ENCODE measurements at places on chromosomes 12 and 14.

- no peak overlapping the region for H3K27ac ChIP-seq
- H3K4me3 ChIP-seq, result no peak overlapping the region
- DNase-seq, result no peak
- H3K27me3 ChIP-seq, result peaks cover 22% of the 10 kb centered on the region
- H3K4me1 ChIP-seq, result no peaks in the 10 kb centered on the region
Measured at GRCh38 chr12:3704512-3705353, 48.2 kb downstream of the CRACR2A start.

- peaks cover 2% of the 10 kb centered on the region for H3K4me1 ChIP-seq
- no peak overlapping the region for H3K27ac ChIP-seq
- H3K4me3 ChIP-seq, result no peak overlapping the region
- no peaks in the 10 kb centered on the region for H3K36me3 ChIP-seq
Measured at GRCh38 chr12:41520869-41521268, 332.7 kb downstream of the PDZRN4 start.

DNA sequence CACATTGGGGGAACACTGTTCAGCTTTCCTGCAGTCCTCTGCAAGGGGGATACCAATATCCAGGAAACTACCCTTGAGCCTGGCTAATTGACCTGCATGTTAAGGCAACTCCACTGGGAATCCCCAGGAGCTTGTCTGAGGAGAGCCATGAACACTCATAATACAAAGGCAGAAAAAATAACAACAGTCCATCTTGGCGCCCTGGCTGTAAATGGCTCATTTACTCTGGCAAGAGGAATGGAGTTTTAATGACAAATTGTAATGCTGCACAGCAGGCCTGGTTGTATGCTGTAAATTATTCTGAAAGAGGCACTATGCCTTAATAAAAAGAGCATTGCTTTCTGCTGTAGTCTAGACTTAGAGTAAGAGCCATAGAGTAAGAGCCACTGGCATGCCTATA lies 58.3 kb downstream of the SLC8A3 start:
- no peaks in the 10 kb centered on the region for H3K36me3 ChIP-seq
- no peaks in the 10 kb centered on the region for H3K4me1 ChIP-seq
- H3K27me3 ChIP-seq, result peaks cover 34% of the 10 kb centered on the region
- no peak overlapping the region for H3K27ac ChIP-seq
- no peak overlapping the region for H3K4me3 ChIP-seq

DNA sequence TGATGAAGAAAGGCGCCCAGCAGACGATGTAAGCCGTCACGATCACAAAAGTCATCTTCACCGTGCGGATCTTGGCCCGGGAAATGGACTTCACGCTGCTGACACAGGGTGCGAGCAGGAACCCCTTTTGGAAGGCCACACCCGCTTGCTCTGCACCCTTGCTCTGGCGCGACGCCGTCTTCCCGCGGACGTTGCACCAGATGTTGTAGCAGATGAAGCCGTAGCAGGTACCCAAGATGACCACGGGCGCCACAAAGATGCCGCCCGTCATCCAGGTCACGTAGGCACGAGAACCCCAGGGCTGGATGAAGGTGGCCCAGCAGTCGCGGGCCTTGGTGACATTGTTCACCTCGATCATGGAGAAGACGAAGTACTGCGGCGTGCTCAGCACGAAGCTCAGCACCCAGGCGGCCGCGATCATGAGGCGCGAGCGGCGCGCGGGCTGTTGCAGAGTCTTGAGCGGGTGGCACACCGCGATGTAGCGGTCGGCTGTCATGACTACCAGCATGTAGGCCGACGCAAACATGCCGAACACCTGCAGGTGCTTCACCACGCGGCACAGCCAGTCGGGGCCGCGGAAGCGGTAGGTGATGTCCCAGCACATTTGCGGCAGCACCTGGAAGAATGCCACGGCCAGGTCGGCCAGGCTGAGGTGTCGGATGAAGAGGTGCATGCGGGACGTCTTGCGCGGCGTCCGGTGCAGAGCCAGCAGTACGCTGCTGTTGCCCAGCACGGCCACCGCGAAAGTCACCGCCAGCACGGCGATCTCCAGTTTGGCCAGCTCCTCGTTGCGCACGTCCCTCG lies 890 bp downstream of the AVPR1A start:
- H3K36me3 ChIP-seq, result no peaks in the 10 kb centered on the region
- peaks cover 83% of the 10 kb centered on the region for H3K27me3 ChIP-seq
- H3K4me3 ChIP-seq, result peak overlapping the region; percentile 58
- H3K4me1 ChIP-seq, result peaks cover 12% of the 10 kb centered on the region
- no peak overlapping the region for H3K27ac ChIP-seq

- DNase-seq, result no peak
- H3K4me1 ChIP-seq, result peaks cover 2% of the 10 kb centered on the region
- H3K4me3 ChIP-seq, result no peak overlapping the region
- H3K36me3 ChIP-seq, result no peaks in the 10 kb centered on the region
- peaks cover 16% of the 10 kb centered on the region for H3K27me3 ChIP-seq
Measured at GRCh38 chr12:65430571-65431306, 152.3 kb downstream of the MSRB3 start.

GRCh38 chr12:63292471-63293221 lies 141.6 kb upstream of the AVPR1A start:
- H3K27ac ChIP-seq, result no peak overlapping the region
- H3K27me3 ChIP-seq, result no peaks in the 10 kb centered on the region
- no peak for DNase-seq
- H3K4me3 ChIP-seq, result no peak overlapping the region
- no peaks in the 10 kb centered on the region for H3K36me3 ChIP-seq

DNA sequence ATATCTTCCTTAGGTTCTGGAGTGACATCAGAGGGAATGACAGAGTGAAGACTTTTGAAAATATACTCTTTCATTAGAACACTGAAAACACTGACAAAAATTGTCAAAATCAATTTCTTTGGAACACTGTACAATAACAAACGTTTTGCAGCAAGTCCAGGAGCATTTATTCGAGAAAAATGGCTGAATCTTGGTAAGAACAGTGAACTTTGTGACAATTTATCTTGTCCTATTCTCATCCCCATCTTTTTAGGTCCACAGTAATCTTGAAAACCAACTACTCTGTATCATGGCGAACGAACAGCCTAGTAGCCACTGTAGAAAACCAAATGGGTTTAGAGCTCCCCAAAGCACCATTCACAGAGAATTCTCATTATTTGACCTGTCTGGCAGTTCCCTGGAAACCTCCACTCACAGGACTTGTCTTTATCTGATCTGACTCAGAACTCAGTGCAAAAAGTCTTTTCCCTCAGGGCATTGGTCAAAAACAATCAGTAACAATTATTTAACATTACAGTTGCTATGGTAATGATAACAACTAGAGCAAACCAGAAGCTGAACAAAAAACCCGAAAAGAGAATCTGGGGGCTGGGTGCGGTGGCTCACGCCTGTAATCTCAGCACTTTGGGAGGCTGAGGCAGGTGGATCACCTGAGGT lies 20.3 kb upstream of the PPP2R5E start:
- DNase-seq, result no peak
- H3K4me3 ChIP-seq, result no peak overlapping the region
- H3K27ac ChIP-seq, result no peak overlapping the region
- no peaks in the 10 kb centered on the region for H3K36me3 ChIP-seq
- H3K4me1 ChIP-seq, result peaks cover 3% of the 10 kb centered on the region
- H3K27me3 ChIP-seq, result no peaks in the 10 kb centered on the region

- DNase-seq, result no peak
- H3K4me3 ChIP-seq, result no peak overlapping the region
- no peaks in the 10 kb centered on the region for H3K27me3 ChIP-seq
- H3K27ac ChIP-seq, result no peak overlapping the region
Measured at GRCh38 chr12:46763230-46763629, 62.6 kb downstream of the SLC38A4 start.

DNA sequence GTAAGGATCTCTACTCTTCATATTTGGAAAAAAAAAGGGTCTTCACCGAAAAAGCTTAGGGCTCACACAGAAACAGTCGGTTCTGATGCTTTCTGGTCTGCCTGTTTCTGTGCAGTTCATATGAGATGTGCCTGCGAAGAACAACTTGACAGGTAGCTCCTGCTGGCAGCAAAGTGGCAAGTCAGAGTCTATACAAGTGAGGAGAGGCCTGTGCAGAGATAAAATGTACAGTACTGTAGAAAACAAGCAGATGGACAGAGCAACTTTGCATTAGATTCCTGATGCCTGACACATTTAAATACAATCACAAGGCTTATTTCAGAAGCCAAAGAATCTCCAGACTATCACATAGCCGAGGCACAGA lies 936.0 kb downstream of the DIO2 start:
- H3K36me3 ChIP-seq, result no peaks in the 10 kb centered on the region
- H3K4me3 ChIP-seq, result no peak overlapping the region
- no peak overlapping the region for H3K27ac ChIP-seq
- H3K4me1 ChIP-seq, result peaks cover 4% of the 10 kb centered on the region
- no peak for DNase-seq

DNA sequence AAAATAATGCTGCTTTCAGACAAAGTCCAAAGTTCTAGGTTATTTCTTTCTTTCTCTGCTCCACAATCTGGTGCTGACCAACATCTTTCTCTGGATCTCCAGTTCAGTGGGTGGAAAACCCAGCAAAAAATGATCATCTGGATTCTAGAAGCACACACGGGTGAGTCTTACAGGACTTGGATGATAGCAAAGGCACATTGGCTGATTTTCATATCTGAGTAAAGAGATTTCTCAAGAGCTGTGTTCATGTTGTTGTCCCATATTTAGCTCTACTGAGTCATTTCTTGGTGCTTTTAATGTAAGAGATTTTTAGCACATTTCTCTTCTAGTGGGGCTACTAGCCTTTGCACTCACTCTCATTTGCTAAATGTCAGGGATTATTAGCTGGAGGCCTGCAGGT lies 336.7 kb downstream of the GALC start:
- no peaks in the 10 kb centered on the region for H3K36me3 ChIP-seq
- no peaks in the 10 kb centered on the region for H3K27me3 ChIP-seq
- no peak overlapping the region for H3K4me3 ChIP-seq
- no peak overlapping the region for H3K27ac ChIP-seq
- DNase-seq, result no peak
- no peaks in the 10 kb centered on the region for H3K4me1 ChIP-seq

- H3K27me3 ChIP-seq, result no peaks in the 10 kb centered on the region
- no peak overlapping the region for H3K27ac ChIP-seq
- no peaks in the 10 kb centered on the region for H3K4me1 ChIP-seq
- H3K36me3 ChIP-seq, result no peaks in the 10 kb centered on the region
Measured at GRCh38 chr12:107554941-107555340, 130.7 kb upstream of the PWP1 start.

GRCh38 chr12:93773122-93773871 lies 96.1 kb downstream of the CRADD start:
- DNase-seq, result no peak
- H3K4me1 ChIP-seq, result no peaks in the 10 kb centered on the region
- no peak overlapping the region for H3K4me3 ChIP-seq
- no peak overlapping the region for H3K27ac ChIP-seq

DNA sequence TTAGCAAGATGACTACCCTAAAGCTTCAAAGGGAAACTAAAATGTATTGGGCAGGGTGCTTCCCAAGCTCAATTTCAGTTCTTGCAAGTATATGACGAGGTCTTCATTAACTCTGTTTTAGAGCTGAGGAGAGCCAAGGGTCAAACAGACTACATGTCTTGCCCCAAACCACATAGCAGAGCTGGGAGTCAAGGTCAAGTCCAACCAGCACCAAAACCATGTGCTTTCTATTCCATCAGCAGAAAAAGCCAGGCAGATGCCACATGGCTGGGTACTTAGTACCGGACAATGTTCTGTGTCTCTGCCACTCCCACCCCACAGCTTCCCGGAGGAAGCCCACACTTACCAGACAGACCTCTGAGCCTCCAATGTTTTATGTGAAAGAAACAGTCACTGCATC lies 17.6 kb downstream of the NID2 start:
- peaks cover 6% of the 10 kb centered on the region for H3K4me1 ChIP-seq
- H3K4me3 ChIP-seq, result no peak overlapping the region
- H3K36me3 ChIP-seq, result no peaks in the 10 kb centered on the region
- H3K27ac ChIP-seq, result no peak overlapping the region
- DNase-seq, result no peak
- peaks cover 10% of the 10 kb centered on the region for H3K27me3 ChIP-seq

DNA sequence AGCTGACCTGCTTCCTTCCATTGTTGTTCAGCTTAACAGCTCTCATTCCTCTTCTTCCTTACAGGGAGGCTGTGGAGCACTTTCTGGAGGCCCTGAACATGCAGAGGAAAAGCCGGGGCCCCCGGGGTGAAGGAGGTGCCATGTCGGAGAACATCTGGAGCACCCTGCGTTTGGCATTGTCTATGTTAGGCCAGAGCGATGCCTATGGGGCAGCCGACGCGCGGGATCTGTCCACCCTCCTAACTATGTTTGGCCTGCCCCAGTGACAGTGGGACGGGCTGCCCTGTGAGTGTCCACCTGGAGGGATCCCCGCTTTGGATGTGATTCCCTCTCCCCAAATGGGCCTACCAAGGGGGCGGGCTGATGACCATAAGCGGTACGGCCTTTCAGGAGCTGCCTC lies 20.5 kb downstream of the PEX5 start:
- no peak overlapping the region for H3K27ac ChIP-seq
- no peaks in the 10 kb centered on the region for H3K27me3 ChIP-seq
- no peaks in the 10 kb centered on the region for H3K4me1 ChIP-seq

Data from progenitor cell of endocrine pancreas (in vitro differentiated cells).